Activated T-helper 17 cell treated with anti-CD3 and anti-CD28 coated beads, Interleukin-2, amount 50 U/mL, for 72 hours (primary cell): ENCODE measurements at places on chromosomes 4 and X. TPM values are rescaled to one million over a fixed set of nuclear protein-coding genes. Genes with fewer than 3 reads are reported as not detected.

RBM46 gene
- not detected for total RNA-seq

MPP1 gene
- total RNA-seq: 17.7 TPM

GRCh38 chr4:77084019-77084639, 8.3 kb upstream of the CCNI start:
- ATAC-seq: no peak

GRCh38 chr4:168383510-168383909, 65.0 kb upstream of the DDX60 start:
- ATAC-seq: no peak

DNA sequence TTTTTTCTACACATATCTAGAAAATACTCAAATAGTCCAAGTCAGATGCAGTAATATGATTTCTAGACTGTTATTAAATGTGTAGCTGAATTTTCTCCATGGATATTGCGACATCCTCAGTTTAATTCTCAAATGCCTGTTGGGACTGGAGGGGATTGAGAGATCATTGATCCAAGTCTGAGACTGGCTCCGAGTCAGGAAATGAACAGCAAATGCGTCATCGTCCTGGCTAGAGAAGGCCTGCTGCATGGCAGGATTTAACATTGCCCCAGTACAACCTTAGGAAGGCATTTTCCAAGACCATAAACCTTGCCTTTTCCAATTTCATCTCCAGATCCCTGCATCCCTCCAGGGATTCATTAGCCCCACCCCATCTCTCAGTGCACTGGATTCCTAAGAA, 56.6 kb upstream of the SLC6A14 start:
- ATAC-seq: no peak

GRCh38 chr4:43163101-43163792, 270.7 kb downstream of the GRXCR1 start:
- no peak for ATAC-seq
